Activated CD4-positive, alpha-beta T cell treated with anti-CD3 and anti-CD28 coated beads, Interleukin-2, amount 10 ng/mL, durations not matched to agents 7 days and 5 days (primary cell): ENCODE measurements at places on chromosomes 11 and 22.

GRCh38 chr11:62081378-62082291 is 42.2 kb upstream of the INCENP start:
- peak; percentile 77 for DNase-seq

- no peak for DNase-seq
These were observed 6.8 kb downstream of the MPST start for GRCh38 chr22:37026325-37026724.

DNA sequence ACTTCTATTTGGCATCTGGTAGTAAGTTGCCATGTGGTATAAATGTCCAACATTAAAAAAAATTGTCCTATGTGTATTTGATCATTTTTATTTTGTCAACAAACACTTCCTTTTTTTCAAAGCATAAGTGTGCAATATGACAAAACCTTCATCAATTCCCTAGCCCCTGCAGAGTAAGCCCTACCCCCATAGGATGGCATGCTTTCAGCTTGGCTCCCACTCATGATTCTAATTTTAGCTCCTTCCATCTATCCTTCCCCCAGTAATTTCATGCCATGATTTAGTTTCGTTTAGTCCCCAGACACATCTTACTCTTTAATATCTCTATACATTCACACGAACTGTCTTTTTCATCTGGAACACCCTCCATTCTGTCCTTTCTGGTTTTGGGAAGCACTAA is 250.6 kb upstream of the RAG2 start:
- DNase-seq: no peak

- no peak for DNase-seq
These were observed 5.2 kb downstream of the TSPAN32 start for GRCh38 chr11:2306877-2307500.

DNA sequence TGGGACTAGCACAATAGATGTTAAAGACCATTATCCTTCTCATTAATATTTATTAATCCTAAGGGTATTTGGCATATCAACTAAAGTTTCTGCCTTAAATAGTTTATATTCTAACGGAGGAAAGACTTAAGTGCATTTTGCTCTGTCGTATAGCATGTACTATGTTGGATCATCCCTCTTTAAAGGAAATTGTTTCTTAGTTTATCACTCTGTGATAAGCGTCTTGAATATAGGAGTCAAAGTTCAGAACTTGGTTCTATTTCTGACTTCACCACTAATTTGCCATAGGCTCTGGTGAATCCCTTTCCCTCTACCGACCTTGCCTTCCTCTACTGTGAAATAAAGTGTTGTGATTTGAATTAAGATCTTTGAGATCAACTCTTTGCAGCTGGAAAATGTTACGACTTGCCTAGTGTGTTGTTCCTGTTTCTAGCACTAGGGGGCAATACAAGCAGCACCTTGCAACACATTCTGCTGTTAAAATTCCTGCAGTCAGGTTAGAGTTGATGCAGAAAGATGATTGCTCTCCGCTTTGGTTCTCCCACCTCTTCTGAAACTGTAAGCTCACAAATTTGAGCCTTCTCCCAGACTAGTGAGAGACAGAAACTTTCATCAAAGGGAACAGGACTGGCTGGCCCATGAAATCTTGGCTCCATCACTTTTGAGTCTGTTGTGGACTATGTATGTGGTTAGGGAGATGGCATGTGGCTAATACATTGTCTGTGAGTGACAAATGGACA is 27.8 kb upstream of the ZNRF3 start:
- peak; percentile 62 for DNase-seq

- DNase-seq: no peak
These were observed 790 bp upstream of the TMEM41B start for GRCh38 chr11:9315078-9315688.

DNA sequence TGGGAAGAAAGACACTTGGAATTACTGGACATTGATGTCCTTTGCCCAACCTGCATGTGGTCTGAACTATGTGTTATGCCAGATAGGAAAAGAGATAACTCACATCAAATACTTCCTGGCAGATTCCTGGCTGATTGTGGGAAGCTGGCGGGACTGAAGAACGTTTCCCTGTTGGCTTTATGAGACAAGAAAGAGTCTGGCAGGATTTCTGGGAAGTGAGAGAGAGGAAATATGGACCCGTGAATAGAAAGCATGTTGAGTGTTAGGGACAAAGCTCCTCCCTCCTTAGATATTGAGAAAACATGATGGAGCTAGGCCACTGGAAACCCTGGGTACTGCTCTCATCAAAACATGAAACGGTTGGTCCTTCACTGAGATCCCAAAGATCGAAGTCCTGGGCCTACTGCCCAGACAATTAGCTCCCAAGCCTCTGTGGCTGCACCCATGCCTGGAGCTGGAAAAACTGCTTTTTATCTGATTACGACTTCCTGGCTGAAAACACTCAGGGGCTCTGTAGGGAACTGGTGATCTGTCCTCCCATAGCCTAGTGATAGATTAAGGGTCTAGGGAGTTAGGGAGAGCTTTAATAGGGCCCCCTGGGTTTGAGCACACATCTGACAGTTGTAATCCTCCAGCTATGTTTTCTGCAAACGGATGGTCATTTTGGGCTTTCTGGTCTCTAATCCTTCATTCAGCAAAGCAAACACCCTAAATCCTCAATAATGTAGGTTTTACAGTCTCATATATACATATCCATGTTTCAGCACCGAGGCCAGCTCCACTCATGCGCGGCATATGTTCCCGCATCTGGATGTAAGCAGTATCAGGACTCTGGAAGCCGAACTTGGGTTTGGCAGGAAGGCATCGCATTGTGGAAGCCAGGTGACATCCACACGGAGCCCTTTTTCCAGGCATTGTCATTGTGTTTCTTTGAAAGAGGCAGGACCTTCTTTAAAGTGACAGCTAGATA is 6.1 kb upstream of the B3GAT1 start:
- no peak for DNase-seq

DNA sequence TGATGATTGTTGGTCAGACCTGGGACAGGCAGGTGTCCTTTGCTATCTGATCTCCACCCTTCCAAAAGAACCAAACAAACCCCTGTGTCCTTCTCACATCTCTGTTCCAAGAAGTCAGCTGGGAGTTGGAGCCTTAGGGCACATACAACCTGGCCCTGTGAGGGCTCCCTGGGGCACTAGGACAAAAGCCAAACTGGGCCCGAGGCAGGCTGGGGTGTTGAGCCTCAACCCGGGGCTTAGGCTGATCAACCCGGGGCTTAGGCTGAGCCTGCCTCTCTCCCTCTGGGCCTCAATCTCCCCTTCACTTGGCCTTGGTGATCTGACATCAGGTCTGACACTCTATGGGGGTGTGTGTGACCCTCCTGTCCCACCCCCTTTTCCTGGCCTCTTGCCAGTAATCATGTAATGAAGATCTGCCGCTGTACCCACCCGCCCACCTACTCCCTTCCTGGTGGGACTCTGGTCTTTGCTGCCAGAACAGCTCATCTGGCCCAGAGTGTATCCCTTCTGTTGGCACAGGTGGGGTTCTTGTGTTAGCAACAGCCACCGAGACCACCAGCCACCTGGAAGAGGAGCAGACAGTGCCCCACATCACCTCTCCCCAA is 22.8 kb upstream of the UVRAG start:
- no peak for DNase-seq

DNA sequence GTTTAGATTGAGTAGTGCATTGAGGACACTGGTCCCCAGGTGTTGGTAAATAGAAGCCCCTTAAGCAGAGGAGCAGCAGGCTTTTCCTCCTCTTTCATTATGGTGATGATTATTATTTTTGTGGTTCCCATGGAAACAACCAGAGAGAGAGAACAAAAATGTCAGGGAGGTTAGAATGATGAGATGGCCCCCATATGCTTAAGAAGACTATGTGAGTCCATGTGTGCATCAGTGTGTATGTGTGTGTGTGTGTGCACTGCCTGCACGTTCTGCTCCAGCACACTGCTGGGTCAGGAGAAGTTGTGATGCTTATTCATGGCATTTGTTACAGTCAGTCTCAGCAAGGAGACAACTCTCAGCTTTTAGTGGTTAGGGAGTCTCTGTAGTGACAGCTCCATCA is 724.2 kb downstream of the NTM start:
- no peak for DNase-seq

DNA sequence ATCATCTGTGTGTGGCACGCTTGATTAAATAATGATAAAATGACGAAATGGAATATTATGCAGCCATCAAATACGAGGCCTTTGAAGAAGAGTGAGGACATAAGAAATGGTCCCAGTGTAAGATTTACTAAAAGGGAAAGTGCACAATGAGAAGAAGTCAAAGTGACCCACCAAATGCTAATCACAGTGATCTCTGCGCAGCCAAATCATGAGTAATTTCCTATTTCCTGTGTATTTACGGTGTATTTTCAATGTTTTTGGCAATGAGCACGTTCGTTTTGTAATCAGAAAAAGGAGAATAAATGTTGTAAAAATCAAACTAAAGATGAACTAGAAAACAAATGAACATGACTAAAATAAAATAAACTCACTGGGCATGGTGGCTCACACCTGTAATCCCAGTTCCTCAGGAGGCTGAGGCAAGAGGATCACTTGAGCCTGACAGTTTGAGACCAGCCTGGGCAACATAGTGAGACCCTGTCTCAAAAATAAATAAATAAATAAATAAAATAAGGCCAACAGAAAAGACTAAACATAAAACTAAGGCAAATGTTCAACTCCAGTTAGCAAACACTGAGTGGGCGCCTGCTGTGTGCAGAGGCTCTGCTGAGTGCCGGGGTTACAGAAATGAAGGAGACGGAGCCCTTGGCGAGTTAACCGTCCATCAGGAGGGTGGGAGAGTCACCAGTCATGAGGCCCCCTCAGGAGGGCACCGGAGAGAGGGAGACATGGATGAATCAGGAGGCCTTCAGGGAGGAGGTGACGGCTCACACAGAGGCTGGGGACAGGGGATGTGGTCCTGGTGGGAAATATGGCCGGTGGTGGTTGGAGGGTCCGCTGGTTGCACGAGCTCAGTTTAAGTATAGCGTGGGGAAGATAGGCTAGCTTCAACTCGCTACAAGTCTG is 26.0 kb upstream of the CBX7 start:
- DNase-seq: no peak

DNA sequence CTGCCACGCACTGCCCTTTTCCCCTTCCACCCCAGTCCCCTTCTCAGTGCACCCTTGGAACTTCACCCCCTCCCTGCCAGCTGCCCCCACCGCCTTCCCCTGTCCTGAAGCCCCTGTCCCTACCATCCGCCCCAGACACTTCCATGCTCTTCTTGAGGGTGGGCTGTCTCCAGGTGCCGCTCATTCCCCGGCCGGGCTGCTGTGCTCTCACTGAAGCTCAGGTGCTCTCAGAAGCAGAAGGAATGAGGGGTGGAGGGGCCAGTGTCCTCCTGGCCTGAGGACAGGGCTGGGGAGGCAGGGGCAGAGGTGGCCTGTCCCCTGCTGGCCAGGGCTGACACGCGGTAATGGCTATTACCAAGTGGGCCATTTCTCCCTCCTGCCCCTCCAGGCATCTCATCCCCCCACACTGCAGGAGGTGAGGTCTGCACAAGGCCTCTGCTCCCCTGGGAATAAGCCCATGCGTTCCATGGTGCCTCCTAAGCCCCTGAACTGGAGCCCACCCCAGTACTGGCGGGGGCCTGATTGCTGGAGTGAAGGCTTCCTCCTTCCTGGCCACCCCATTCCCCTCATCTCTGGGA is 6.6 kb upstream of the BID start:
- no peak for DNase-seq

DNA sequence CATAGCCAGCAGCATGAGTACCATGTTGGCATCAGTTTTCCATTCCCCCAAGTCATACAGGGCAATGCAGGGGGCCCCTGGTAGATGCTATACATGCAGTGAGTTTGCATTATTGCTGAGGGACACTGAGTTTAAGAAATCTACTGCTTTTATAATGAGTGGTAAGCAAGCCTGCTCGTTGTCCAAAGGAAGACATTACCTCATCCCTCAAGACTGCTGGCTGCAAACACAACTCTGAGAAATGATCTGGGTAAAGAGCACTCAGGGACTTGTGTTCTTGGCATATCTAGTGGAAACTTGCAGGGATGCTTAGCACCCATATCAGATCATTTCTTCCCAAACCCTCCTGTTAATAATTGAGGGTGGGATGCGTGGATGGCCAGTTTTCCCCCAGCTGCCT is 77.9 kb downstream of the CWC15 start:
- DNase-seq: no peak

DNA sequence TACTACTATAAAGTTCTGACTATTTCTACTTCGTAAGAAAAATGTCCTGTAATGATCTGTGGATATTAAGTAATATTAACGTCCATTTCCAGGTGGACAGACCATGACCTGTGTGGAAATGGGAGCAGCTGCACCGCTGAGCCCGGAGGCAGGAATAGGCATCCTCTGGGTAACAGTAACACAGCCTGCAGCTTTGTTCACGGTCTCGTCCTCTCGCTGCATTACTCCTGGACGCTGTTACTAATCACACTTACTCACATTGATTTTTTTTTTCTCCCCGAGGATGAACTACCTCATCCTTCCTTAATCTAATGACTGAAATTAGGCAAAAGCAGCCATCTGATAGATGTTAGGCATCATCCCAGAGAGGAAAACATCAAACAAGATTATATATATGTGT is 345.7 kb upstream of the NARS2 start:
- no peak for DNase-seq

DNA sequence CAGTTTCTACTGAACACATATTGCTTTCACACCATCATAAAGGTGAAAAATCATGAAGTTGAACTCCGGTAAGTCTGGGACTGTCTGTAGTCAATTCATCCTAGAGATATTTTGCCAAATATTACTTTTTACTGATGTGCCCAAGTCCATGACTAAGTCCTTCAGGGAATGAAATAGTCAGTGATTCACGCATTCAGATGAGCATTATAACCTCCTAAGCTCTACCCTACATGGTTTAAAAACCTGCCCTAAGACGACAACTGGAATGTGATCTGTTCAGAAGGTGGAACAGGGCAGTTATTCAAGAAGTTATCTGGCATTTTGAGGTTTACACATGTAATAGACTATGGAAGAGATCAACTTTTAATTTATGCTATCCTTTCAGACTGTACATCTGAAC is 125.6 kb downstream of the TRPC6 start:
- DNase-seq: no peak

DNA sequence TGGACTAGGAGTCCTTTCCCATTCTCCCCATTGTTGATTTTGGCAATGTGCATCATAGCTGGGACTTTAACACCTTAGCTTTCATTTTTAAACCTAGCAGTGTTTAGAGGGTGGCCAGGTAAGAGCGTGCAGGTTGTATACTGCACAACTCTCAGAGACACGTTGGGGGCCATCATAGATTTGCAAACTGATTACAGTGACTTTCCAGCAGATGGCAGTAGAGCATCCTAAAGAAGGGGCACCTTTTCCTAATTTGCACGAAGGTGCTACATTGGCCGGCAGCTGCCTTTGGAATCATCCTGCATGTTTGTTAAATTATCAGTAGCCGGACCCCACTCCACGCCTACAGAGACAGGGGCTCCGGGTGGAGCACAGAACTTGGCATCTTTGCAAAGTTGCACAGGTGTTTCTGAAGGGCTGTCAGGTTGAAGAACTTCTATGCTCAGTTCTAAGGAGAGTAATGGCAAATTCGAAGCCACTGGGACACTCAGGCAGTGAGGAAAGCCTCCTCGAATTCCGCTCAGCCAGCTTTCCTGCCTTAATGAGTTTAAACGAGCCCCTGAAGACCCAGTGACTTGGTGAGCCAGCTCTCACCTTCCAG is 7.7 kb downstream of the LHFPL7 start:
- peak; percentile 61 for DNase-seq
